ENCODE measurements at places on chromosomes 13 and 19.
A peak's percentile ranks its signal among the peaks of the same experiment; 100 is the strongest.

- DNase-seq, result peak; percentile 77
These were observed 102.6 kb upstream of the SERP2 start for GRCh38 chr13:44271031-44271455.

GRCh38 chr19:19352823-19353222 lies 32.2 kb downstream of the MAU2 start:
- DNase-seq, result no peak

DNA sequence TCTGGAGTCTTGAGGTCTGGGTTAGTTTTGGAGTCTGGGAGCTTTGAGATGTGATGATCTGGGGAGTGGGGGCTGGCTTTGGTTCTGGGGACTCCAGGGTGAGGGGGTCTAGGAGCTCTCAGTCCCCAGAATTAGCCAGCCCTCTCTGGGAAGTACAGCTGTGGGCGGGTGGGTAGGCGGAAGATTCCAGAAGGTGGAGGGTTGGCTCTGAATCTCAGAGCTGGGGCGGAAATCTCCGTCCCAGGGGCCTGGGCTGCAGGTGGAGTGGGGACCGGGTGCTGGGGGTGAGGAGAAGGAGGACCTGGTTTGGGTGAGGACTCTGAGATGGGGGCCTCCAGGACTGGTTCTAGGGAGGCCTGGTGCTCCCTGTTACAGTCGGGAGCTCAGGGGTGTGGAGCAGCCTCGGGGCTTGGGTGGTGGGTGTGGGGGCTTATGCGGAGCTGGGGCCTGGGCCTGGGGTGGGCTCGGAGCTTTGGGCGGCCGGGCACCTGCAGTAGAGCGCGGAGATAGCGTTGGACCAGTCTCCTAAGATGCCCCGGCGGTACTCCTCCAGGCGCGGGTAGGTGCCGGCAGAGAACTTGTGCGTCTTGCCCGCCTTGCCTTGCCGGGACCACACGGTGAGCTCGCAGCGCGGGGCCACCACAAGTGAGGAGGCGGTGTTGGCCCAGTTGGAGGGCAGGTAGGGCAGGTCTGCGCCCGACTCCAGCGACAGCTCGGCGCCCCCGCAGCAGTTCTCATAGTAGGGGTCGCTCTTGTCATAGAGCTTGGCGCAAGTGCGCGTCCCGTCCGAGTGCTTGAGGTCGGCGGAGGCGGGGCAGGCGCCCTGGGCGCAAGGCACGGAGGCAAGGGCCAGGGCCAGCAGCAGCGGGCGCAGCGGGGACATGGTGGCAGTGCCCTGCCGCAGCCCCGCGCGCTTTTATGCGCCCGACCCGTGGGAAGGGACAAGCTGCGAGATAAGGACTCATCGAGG lies at the start of gene SYCN:
Gene SYCN, minus strand, starts transcription at position 892 of the 970 bp plus-strand sequence. Its CDS starts 9 bp downstream, at position 883.
- no peak for DNase-seq

- no peak for DNase-seq
These were observed 16.5 kb downstream of the IQCN start for GRCh38 chr19:18257503-18258470.

- DNase-seq, result no peak
These were observed 60.1 kb downstream of the UFM1 start for GRCh38 chr13:38409771-38410170.

DNA sequence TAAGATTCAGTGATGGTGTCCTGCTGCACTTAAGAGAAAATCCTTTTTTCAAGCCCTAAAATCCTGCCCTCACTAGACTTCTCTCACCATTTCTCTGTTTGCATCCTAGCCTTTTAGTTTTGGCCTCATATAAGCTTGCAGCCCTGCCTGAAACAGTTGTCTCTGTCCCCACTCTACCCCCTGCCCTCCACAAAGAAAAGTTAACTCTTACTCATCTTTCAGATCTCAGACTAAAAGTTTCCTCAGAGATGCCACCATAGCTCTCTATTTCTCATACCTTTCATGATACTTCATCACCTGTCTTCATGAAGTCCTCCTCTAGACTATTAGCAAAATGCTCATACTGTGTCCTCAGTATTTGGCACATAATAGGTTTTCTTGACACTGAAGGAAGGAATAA lies 33.1 kb downstream of the ITM2B start:
- DNase-seq, result no peak

- DNase-seq, result no peak
These were observed 21.7 kb upstream of the PCDH8 start for GRCh38 chr13:52870143-52870542.
